EL (cell line): ENCODE measurements at places on chromosomes 1 and 21.

DNA sequence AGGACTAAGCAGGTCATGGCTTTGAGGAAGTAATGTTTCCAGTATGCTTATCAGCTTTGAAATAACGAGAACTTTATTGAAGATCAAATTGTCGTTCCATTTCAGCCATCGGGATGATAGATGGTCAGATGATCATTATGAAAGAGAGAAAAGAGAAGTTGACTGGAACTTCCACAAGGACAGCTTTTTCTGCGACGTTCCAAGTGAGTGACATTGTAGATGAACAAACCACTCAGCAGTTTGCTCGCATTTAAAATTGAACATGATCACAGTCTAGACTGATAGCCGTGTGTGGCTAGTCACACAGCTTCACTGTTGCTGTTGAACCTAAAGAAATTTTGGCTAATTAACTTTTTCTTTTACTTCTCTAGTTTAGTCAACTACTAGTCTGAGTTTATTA lies 151.1 kb downstream of the TLR5 start:
- DNase-seq: no peak

GRCh38 chr1:54546651-54547401 lies 1.2 kb upstream of the ACOT11 start:
- no peak for DNase-seq

DNA sequence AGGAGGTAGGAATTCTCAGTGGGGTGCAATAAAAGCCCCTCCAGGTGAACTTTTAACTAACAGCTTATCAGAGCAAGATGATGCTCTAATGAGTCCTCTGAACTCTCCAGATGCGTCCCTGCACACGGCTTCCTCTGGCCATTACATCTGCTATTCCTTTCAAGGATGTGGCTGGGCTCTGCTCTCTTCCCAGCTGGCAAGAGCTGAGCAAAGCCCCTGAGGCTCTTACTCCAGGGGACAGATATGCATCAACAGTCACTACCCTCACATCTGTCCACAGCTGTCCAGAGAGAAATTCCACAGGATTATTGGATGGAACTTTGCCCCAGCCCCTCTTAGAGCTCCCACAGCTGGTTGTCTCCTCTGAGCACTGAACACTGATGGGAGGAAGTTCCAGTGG lies 267.8 kb downstream of the C1orf94 start:
- DNase-seq: no peak

- DNase-seq: no peak
These were observed 44.9 kb upstream of the ADAR start for GRCh38 chr1:154652893-154653292.

DNA sequence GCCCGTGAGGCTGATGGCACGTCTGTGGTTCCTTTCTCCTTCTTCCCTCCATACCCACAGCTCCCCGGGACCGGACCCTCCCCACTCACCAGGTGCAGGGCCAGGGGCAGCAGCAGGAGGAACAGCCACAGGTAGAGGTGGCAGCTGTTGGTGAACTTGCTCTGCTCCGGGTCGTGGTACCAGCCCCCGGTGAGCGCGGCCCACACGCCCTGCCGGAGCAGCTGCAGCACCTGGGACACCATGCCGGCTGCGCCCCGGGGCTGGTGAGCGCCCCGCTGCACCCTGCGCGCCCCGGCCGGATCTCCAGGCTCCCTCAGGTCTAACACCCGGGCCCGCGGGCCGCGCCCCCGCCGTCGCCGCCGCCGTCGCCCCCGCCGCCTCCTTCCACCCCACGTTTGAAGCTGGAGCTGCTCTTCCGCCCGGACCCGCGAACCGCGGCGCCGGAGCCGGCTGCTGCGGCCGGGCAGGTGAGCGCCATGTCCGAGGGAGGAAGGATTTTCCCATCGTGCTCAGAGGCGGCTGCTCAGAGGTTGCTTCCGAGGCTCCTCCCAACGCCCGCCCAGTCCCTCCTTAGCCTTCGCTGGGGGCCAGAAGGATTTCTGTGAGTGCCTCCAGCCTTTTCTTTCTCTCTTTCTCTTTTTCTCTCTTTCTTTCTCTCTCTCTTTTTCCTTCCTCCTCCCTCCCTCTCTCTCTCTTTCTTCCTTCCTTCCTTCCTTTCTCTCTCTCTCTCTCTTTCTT lies at the start of gene PCNX2:
TSS of gene PCNX2 (minus strand) at position 489 of the 738 bp plus-strand sequence. CDS start at position 242, 247 bp downstream.
- peak; percentile 68 for DNase-seq

GRCh38 chr1:119910618-119911017 lies 14.3 kb upstream of the ADAM30 start:
- no peak for DNase-seq

DNA sequence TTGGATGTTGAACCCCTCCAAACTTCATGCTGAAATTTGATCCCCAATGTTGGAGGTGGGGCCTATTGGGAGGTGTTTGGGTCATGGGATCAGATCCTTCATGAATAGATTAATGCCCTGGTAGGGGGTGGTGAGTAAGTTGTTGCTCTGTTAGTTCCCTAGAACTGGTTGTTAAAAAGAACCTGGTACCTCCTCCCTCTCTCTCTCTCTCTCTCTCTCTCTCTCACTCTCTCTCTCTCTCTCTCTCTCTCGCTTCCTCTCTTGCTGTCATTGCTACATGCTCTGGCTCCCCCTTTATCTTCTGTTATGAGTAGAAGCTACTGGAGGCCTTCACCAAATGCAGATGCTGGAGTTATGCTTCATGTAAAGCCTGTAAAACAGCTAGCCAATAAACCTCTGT lies 498.2 kb upstream of the NR5A2 start:
- no peak for DNase-seq

DNA sequence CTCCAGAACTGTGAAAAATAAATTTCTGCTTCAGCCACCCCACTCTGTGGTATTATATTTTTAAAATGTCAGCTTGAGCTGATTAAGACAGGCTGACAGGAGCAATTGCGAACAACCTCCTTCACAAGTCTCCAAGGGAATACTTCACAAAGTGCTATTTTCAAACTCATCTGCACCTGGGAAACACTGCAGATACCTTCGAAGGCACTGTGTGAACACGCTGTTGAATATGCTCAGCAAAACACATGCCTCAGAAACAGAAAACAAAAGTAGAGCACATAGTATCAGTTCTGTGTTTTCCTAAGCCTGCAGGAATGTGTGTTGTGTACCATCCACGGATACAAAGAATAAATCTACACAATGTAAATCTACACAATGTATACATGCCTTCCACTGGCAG lies 10.6 kb downstream of the TSPAN2 start:
- no peak for DNase-seq

DNA sequence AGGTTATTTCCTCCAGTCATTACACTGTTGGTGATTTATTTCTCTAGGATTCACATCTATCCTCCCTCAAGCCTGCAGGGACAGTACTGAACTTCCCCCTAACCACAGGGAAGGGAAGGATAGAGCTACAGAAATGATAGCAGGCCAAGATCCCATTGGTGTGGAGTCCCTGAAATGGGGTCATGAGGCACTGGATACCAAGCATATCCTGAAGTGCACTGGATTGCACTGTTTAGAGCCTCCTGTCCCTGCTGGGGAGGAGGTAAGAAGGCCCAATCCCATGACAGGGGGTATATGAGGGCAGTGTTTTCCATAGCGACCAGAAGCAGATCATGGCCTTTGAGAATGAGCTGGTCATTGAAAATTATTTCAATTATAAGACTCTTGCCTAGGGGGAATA lies 56.8 kb downstream of the C1orf21 start:
- no peak for DNase-seq

- no peak for DNase-seq
These were observed 54.9 kb upstream of the WASF2 start for GRCh38 chr1:27544834-27545233.

DNA sequence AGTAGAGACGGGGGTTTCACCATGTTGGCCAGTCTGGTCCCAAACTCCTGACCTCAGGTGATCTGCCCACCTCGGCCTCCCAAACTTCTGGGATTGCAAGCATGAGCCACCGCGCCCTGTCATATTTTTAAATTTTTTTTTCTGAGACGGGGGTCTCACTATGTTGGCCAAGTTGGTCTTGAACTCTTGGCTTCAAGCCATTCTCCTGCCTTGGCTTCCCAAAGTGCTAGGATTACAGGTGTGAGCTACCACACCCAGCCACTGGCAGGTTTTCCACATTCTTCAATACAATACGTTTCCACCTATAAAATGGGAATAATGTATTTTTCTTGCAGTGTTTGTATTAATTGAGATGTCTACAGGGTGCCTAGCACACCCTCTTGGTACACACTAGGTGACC lies 3.4 kb upstream of the LEFTY1 start:
- no peak for DNase-seq

DNA sequence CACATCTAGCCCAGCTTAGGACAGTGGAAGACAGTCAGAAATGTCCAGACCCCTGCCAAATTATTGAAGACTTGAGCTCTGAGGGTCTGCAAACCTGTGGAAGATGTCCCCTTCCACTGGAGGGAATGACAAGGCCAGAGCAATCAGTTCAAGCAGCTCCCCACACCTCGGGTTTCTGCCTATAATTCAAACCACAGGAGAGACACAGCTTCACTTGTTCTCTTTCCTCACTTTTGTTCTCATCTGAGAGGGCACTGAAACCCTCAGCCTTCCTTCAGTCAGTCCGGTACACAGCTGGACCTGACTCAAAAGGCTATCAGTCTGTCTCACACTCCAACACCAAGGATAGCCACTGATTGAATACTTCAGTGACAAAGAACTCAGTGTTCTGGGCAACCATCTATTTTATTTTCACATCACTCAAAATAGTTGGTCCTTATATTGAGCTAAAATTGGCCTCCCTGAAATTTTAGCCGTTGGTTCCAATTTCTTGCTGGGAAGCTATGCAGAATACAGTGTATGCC lies 70.1 kb downstream of the TENT5C start:
- no peak for DNase-seq

- DNase-seq: peak; percentile 92
These were observed 20.6 kb upstream of the PPM1J start for GRCh38 chr1:112735752-112736151.

DNA sequence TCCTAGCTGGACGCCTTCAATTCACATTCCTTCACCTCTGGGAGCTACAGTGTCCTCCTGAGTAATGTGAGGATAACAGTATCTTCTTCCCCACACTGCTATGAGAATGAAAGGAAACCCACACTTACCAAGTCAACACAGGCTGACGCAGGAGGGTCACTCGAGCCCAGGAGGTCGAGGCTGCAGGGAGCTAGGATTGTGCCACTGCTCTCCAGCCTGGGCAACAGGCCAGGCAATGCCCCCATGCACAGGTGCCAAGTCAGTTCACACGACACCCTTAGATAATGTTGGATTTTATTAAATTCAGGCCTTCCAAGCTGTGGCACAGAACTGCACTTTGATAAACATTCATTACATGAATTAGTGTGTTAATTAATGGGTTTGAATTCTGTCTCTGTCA lies 31.9 kb downstream of the MATN1 start:
- no peak for DNase-seq

- DNase-seq: peak; percentile 65
These were observed 1.2 kb downstream of the FAM167B start for GRCh38 chr1:32247983-32248889.

DNA sequence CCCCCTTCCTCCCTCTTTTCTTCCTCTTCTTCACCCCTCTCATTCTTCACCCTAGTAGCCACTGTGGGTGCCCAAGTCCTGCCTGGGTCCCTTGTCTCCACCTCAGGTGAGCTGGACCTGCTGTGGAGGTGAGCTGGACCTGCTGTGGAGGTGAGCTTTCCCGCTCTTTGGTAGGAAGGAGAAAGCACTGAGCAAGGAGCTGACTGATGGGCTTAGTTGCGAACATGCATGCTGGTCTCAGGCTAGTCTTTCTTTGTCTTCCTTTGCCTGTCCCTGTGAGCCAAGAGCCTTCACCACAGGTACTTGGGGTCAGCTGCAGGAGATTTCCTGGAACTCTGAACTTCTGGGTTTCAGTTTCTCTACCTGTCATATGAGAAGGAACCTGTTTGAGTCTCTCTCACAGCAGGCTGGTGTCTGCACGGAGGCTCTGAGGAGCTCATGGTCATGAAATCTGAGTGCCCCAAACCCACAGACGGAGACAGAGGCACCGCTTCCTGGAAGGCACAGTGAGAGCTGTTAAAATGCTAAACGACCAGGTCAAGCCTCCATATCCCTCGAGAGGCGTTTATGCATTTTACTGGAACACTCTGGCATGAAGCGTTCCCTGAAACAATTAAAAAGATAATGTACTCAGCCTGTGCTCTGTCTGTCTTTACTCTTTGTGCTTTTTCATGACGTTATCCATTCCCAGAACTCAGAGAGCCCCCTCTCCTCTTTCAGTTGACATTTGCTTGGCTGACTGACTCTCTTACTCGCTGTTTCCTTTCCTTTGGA lies 69.5 kb downstream of the RHOU start:
- DNase-seq: no peak

DNA sequence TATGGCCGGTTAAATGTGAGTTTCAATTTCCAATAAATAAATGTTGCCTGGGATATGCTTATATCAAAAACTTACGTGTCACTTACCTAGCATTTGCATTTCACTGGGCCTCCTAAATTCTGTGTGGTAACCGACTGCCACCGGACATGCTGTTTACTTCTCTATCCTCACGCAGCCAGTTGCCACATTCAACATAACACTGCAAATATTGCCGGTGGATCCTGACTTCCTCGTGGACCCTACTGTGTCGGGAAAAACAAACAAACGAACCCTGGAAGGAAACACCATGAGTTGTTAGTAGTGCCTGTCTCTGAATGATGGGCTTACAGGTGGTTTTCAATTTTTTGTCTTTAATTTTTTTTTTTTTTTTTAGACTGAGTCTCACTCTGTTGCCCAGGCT lies 54.1 kb downstream of the RIPK4 start:
- DNase-seq: no peak
